Left forelimb (tissue), 1 donor: ENCODE measurements at places on chromosomes 4 and X.
A peak's percentile ranks its signal among the peaks of the same experiment; 100 is the strongest.

- DNase-seq, result no peak
These were observed 128.5 kb downstream of the PRSS12 start for GRCh38 chr4:118224243-118224829.

DNA sequence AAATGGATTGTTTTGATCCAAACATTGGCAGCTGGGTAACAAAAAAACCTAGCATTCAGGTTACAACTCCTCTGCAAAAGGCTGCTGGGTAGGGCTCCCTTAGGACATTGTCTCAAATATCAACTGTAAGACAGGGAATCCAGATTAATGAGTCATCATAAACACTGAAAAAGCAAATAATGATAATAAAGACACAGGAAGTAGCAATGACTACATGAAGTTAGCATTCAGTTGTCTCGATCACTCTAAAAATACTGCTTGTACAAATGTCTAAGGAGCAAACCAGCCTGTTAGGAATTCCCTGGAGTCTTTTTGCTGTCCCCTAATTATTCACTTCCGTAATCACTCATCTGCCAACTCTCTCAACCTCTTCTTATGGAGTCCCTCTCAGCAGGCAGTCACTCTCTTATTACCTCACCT is 259.2 kb downstream of the GPC3 start:
- DNase-seq, result no peak

DNA sequence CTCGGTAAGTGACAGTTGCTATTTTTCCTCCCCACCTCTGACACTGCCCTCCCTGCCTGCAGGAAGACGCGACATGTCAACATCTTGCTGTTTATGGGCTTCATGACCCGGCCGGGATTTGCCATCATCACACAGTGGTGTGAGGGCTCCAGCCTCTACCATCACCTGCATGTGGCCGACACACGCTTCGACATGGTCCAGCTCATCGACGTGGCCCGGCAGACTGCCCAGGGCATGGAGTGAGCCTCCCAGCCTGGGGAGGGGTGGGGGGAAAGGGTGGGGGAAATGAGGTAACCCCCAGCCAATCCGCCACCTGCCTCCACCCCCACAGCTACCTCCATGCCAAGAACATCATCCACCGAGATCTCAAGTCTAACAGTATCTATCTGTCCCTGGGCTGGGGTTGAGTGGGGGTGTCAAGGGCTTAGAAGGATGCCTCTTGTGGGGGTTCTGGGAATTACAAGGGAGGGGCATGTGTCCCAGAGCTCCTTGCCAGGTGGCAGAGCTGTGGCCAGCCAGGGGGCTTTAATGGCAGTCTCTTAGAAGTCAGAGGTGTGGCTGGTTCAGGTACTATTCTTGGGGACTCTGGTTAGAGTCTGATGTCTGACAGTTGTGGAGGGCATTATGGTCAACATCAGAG is 7.8 kb downstream of the ARAF start:
- no peak for DNase-seq

DNA sequence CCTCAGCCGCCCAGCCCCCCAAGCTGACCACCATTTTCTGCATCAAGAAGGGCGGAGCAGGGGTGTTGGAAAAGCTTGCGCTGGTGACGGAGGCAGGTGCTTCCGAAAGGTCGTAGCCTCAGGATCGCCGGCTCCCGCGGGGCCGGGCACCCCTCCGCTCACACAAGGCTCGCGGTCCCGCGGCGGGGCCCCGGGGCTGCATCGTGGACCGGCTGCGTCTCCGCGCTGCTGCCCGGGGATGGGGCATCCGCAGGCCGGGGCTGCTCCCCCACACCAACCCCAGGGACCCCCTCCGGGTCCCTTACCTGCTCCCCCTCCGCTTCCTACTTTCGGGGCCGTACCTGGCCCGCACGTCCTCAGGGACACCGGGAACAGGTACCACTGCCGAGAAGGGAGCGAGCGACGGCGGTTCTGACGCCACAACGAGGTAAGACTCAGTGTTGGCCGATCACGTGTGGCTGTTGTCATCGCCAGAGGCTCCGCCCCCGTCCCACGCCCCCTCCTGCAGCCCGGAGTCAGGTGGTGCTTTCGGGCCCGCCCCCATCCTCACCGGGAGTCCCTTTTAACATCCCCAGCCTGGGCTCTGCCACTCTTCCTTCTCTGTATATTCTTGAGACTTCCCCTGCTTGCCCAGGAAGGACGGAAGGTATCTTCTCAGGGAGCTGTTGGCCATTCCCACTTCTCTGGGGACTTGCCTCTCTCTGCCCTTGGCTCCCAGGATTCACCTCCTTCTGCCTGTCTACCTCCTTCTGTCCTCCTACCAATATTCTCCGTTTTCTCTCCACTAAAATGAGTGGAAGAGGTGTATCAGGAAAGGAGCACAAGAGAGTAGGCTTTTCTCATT is at the start of gene BEX2:
Gene BEX2 (minus strand): TSS at position 436 of the 844 bp plus-strand sequence. CDS start 1,014 bp downstream, outside the sequence.
- peak; percentile 67 for DNase-seq

- DNase-seq, result no peak
These were observed 13.6 kb downstream of the SYAP1 start for GRCh38 chrX:16733013-16733412.

DNA sequence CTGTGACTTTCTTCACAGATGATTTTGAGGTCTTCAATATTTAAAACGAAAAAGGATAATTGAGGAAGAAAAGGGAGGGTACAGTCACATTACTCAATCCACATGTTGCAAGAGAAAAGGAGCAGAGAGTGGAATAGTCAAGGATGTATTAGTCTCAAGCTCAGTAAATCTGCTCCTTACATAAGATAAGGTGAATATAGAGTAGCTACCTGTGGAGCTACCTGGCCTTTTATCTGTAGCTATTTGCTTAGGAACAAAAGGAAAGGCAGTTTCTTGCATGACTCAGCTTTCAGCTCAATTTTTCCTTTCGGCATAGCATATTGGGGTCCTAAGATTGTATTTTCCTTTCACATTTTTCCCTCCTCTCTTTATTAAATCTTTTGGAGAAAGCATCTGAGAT is 26.3 kb upstream of the ACTRT1 start:
- DNase-seq, result no peak

DNA sequence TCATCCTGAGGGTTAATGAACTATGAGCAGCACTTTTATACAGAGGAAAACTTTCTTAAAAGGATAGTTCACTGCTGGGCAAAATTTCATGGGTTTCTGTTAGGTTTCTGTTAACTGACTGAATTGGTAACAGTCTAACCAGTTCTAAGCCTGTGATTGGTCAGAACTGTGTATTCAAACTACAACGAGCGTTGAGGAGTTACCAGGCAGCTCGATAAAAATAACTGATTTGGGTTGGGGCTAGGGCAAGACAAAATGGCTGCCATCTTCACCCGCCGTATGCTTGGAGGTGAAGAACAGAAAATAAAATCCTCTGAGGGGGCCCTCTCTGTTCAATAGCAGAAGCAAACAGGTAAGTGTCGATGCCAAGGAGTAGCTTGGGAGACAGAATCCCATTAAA is 22.0 kb downstream of the FAM133A start:
- no peak for DNase-seq

- DNase-seq, result no peak
These were observed 140.2 kb upstream of the LDB2 start for GRCh38 chr4:17038510-17039176.

DNA sequence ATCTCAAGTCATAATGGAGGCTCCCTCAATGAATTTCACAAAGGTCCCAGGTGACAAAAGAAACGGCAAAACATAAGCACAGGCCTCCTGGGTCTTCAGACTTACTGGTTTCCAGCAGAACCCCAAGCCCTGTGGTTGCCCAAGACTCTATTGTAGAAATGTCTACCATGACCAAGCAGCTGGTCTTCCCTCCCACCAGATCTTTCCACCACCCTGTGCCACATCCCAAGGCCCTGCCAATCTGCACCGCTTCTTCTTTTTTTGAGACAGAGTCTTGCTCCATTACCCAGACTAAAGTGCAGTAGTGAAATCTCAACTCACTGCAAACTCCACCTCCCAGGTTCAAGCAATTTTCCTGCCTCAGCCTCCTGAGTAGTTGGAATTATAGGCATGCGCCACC is 23.2 kb upstream of the TXK start:
- no peak for DNase-seq

GRCh38 chr4:80336582-80336981 is 1.1 kb downstream of the CFAP299 start:
- DNase-seq, result no peak

GRCh38 chrX:39874202-39874816 is 223.4 kb downstream of the BCOR start:
- DNase-seq, result no peak

DNA sequence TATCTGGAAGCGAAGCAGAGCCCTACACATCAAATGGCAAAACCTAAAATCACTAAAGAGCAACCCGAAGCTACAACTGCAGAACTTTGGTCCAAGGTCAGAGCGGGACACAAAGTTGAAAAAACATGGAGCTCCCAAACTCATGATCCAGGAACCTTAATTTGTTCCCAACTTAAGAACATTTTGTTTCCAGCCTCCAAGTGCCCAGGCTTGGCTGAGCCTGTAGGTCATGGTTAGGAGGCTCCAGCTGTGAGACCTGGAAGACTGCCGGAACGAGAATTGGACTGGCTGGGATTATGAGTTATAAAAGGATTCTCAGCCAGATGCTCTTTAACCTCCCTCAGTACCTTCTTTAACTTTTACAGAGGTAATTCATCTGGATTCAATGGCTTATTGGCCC is 349.1 kb upstream of the DDX53 start:
- DNase-seq, result no peak

DNA sequence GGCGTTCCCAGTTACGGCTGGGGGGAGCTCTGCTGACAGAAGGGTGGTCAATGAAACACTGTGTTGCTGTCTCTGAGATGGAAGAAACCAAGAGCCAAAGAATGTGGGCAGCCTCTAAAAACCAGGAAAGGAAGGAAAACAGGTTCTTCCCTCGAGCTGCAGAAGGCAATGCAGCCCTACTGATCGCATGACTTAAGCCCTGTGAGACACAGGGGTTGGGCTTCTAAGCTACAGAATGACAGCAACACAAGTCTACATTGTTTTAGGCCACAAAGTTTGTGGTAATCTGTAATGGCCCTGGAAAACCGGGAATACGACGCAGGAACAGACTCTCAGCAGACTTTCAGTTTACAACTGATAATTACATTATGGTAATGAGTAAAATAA is 38.2 kb upstream of the MTNR1A start:
- DNase-seq, result no peak

DNA sequence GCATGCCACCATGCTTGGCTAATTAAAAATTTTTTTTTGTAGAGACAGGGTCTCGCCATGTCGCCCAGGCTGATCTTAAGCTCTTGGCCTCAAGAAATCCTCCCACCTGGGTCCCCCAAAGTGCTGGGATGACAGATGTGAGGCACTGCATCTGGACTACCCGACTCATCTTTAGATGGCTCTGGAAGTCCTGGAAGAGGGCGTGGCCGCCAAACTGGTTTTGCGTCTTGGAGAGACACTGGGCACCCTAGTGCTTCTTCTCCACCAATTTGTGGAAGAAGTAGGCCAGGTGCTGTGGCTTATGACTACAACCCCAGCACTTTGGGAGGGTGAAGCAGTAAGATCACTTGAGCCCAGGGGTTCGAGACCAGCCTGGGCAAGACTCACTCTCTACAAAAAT is 47.6 kb downstream of the HOPX start:
- no peak for DNase-seq

GRCh38 chr4:6932475-6932874 is 22.8 kb downstream of the TBC1D14 start:
- DNase-seq, result no peak

DNA sequence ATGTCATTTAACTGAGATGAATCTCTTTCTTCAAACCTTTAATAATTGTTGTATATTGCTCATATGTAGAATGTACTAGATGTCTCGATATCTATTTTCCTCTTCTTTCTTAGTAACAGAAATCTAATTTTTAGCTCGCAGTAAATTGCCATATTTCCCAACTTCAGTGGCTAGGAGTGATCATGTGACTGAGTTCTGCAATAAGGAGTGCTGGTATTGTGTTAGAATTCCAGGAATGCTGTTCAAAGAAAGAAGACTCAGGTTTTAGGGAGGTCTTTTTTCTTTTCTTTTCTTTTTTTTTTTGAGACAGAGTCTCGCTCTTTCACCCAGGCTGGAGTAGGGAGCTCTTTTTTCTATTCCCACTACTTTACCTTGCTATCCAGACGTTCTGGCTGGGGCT is 81.7 kb downstream of the SLC10A7 start:
- no peak for DNase-seq

- DNase-seq, result no peak
These were observed 449.5 kb upstream of the HS3ST1 start for GRCh38 chr4:11878241-11878640.

DNA sequence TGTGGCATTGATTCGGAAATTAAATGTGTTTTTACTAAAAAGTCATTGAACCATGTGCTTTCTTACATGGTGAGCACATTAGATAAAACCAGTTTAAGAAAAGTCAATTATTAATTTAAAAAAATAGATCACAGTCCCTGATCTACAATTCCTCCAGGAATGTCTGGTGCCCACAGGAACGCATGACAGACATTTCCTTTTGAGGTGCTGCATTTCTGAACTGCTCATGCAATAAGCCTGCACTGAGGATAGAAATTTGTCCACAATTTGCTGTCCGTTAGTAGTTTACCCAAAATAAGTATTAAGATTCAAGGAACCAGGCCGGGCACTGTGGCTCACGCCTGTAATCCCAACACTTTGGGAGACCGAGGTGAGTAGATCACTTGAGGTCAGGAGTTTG is 8.2 kb upstream of the ADAMTS3 start:
- no peak for DNase-seq

- no peak for DNase-seq
These were observed 44.6 kb upstream of the LINC00632 start for GRCh38 chrX:140664939-140665338.

DNA sequence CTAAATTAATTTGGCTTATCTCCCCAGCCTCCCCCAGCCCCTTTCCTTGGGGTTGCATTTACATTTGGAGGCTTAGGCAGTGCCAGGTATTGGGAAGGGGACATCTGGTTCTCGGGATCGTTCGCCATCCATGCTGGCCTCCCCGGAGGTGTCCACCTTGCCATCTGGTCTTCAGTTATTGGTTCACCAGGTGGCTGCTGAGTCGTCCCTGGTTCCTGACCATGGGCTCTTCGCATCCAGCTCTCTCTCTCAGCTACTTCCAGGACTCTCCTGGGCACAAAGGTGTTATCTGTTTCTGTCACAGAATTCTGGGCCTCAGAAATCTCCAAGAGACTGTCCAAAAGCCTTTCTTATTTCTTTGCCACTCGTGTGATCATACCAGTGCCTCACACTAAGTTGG is 75.4 kb upstream of the SCOC start:
- DNase-seq, result no peak

- DNase-seq, result no peak
These were observed 2.5 kb upstream of the CCDC149 start for GRCh38 chr4:24915121-24915922.

GRCh38 chr4:26208237-26208994 is 112.4 kb upstream of the RBPJ start:
- DNase-seq, result no peak

GRCh38 chr4:86376850-86377249 is 17.0 kb upstream of the MAPK10 start:
- DNase-seq, result no peak

- DNase-seq, result no peak
These were observed 538.5 kb downstream of the BCOR start for GRCh38 chrX:39559229-39559628.

- no peak for DNase-seq
These were observed 40.4 kb downstream of the SMIM20 start for GRCh38 chr4:25954293-25954904.

GRCh38 chr4:113086172-113086695 is 36.8 kb downstream of the ANK2 start:
- no peak for DNase-seq
